Activated effector memory CD4-positive, alpha-beta T cell treated with Interleukin-2 at 50 U/mL for 16 hours (primary cell): ENCODE measurements at places on chromosomes 3 and 15.

DNA sequence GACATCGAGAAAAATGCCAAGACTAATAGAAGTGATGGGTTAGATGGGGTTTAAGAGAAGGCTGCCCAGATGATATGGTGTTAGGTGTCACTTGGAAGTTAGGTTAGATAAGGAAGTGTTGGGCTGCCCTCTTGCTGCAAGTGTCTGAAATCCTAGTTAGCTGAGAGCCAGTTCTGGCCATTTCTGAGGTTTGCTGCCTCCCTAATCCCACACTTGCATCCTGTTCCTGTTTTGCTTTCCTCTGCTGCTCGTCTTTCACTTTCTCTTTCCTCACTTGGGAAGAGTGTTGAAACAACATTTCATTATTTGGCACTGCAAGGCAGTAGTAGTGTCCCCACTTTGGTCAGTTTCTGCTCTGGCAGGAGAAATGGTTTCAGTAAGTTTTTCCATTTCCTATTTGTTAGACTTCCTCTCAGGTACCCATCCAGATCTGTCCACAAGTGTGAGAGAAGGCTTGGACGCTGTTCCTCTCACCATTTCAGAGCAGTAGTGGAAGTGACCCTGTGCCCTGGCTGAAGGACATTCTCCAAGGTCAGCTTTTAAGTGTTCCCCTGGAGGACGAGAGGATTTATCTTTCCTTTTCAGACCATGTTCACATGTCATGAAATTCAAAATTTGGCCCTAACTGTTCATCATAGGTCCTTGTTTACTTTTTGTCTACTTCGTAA is 93.3 kb downstream of the ADAMTSL3 start:
- no peak for DNase-seq

DNA sequence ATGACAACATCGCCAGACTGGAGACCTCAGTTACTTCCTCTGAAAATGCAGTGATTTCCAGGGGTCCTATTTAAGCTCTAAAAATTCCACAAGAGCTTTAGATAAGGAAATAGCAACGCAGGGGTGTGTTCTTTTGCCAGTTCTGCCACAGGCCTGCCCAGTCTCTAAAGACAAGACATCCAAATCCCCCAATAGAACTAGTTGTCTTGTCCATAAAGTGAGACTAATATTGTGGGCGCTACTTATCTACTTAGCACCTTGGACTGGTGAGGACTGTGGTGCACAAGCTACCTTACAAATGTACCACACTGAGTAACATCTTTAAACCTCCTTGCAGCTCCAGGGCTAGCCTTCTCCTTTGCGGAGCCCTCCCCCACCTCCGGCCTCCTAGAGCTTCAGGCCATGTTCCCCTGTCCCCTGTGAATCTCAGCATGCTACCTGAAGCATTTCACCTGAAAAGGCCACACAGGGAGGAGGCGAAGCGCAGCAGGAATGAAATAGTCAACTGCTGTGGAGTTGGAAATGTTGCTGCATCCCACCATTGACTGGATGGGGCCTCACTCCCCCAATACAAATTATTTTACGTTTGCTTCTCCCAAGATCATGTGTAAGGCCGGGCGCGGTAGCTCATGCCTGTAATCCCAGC is 9.6 kb upstream of the LRRC2 start:
- DNase-seq, result no peak

- no peak for DNase-seq
Measured at GRCh38 chr3:170809975-170810357, 60.0 kb downstream of the RPL22L1 start.

- DNase-seq, result no peak
Measured at GRCh38 chr3:39124876-39125840, 17.7 kb downstream of the TTC21A start.

DNA sequence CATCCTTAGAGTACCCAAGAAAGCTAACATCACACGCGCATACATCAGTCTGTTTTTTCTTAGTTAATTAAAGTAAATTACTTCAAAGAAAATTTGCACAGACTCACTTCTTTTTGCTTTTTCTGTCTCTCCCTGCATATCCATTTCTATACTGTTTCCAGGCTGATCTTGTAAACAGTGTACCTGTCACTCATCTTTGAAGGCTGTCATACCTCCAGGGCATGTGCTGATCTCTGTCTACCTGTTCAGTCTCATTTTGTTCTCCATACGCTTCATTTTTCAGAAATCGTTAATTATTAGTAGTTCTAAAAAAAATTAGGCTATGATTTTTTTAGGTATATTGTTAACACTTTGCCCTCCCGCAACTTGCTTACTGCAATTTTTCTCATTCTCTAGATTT is 313.9 kb upstream of the ROBO2 start:
- no peak for DNase-seq

DNA sequence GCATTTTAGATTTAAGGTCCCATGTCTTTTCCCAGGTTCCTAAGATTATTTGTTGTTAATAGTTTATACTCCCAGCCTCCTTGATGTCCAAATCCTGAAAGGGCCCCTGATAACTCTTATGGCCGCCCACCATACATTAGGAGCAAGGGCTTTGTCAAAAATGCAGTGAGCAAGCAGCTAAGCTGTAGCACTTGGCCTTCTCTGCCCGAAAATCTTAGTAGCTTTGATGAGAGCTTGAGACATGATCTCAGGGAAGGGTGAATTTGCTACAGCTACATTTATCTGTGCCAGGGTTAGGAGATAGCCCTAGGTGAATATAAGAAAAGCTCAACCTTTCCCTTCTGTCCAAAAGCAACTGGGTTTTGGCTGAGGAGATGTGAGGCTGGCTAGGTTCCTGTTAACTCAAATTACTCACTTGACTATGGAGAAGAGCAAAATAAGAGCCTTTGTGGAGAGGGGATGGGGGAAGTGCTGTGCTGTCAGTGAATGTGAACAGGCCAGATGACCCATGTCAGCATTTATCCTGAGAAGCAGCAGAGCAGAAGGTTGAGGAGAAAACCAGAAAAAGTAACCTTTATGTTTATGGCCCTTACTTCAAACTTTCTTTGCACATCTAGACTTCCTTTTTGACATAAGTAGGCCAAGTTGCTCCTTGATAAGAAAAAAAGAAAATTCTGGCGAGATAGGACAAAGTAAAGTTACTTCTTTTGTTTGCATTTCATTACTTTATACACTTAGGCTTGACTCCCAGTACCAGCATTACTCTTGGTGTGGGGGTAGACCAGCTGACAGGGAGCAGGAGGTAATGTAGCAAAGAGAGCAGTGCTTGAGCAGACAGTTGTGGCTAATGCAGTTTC is 21.1 kb downstream of the MAPK6 start:
- no peak for DNase-seq

GRCh38 chr3:128281056-128281455 is 127.8 kb downstream of the EEFSEC start:
- DNase-seq, result no peak

GRCh38 chr3:71972031-71972430 is 187.1 kb upstream of the PROK2 start:
- no peak for DNase-seq

- no peak for DNase-seq
Measured at GRCh38 chr3:187669675-187670504, at the start of gene SST. SST (minus strand) TSS chr3:187670394; CDS start chr3:187670291, 103 bp downstream.

DNA sequence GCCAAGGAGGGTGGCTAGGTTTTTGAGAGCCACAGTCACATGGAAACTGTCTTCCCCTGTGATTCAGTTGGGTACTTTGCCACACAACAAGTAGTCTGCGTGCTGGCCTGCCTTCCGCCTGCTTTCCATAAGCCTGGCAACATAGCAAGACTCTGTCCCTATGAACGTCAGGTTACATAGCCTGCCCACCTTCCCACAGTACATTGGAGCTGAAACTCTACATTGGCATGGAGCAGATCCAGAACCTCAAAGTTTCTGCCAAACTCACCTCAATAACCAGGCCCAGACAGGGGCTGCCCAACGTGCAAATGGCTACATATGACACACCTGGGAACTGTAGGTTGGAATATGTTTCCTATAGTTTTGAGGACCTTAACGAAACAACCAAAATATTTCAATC is 140.6 kb upstream of the PRICKLE2 start:
- DNase-seq, result no peak

DNA sequence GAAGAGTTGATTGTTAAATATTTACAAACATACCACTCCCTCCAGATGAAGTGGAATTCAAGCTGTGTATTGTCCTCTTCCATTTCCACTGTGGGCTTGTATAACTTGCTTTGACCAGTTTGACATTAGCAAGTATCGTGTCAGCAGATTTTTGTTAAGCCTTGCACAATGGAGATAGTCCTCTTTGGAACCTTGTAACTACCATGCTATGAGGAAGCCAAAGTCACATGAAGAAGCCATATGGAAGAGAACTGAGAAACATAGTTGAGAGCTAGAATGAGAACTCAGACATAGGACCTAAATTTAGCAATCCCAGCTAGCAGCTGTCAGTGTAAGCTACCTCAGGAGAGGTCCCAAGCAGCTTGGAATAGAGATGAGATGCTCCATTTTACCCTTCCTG is 889.2 kb downstream of the PDCD6IP start:
- DNase-seq, result no peak

DNA sequence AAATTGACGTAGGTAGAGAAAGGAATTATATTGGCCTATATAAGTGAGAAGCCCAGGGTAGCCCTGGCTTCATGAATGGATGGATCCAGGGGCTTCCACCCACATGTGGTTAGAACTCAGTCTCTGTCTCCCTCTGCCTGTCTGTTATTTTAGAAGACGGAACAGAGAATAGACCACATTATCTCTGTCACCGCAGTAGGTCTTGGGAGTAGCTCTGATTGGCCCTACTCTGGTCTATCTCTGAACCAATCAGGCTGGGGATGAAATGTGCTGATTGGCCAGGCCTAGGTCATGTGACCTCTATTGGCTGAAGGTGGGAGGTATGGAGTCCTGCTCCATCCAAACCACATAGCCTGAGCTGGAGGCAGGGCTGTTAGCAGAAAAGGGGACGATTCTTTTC is 143.0 kb upstream of the PRR23C start:
- no peak for DNase-seq

- no peak for DNase-seq
Measured at GRCh38 chr3:29285471-29286071, 4.7 kb downstream of the RBMS3 start.

DNA sequence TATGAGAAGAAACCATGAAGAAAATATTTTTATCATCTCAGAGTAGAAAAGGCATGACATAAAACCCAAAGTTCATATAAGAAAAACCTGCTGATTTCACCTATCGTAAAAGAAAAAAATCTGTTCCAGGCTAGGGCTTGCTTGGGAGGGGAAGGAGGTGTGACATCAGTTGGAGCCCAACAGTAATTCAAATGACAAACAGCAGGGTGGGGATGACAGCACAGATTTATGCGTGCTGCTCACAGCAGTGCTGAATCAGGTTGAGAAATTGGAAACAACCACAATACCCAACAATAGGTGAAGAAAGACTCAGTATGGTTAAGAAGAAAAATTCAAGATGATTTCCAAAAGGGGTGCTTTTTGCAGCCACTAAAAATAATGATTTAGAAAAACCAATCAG is 172.4 kb downstream of the PDE8A start:
- no peak for DNase-seq

- no peak for DNase-seq
Measured at GRCh38 chr3:165389653-165390052, 193.5 kb upstream of the SLITRK3 start.

- DNase-seq, result no peak
Measured at GRCh38 chr3:50584391-50584790, 15.1 kb downstream of the HEMK1 start.

GRCh38 chr3:82384181-82384580 is 622.7 kb upstream of the GBE1 start:
- DNase-seq, result no peak

DNA sequence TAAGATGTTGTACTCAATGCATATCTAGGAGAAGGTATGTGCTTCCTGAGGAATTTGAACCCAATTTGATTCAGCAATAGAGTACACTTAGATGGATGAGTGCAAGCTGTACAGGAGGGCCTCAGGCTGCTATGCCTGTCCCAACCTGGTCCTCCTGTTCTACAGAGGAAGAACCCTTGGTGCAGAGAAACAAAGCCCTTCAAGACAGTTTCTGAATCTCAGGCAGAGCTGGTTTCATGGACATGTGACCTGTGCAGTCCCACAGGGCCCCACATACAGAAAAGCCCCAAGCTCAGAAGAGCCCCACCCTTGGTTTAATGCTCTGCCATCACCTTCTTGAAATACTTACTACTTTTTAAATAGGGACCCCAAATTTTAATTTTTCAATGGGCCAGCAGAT is 15.3 kb downstream of the FOXP1 start:
- no peak for DNase-seq

- peak; percentile 34 for DNase-seq
Measured at GRCh38 chr3:172332256-172333041, 115.8 kb downstream of the GHSR start.

DNA sequence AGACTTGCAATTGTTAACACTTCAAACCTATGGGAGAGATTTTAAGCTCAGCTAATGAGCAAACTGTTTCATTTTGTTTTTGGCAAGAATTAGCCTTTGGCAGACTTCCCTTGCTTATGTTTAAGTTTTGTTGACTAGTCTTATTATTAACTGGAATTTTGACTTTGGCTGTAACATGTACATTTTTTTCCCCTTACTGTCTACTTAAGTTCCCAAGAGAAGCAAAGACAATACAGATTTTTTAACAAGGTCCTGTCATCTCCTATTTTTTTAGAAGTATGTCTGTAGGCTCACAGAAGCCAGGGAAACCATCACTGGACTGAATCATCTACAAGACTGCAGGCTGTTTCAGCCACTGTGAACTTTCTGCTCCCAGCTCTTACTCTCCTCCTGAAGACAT is 74.3 kb downstream of the DGKG start:
- no peak for DNase-seq

GRCh38 chr3:48022178-48022577 is 6.0 kb upstream of the MAP4 start:
- DNase-seq, result no peak

DNA sequence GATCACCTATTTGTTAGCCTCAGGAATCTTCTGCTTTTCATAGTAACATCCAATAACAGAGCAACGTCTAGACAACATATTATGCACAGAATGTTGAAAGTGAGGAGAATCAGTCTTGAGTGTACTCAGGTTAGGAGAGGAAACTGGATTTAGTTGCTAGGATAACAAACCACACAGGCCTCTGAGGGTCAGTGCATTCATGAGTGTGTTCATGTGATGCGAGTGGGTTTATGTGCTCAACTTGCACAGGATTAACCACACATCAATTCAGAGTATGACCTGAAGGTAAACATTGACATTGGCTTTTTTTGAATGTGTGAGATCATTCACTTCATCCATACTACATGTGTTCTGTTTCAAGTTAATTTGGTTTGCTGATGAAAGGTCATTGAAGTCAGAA is 287.6 kb downstream of the DIPK2A start:
- DNase-seq, result no peak

- no peak for DNase-seq
Measured at GRCh38 chr3:171094411-171094810, 67.9 kb upstream of the SLC2A2 start.

DNA sequence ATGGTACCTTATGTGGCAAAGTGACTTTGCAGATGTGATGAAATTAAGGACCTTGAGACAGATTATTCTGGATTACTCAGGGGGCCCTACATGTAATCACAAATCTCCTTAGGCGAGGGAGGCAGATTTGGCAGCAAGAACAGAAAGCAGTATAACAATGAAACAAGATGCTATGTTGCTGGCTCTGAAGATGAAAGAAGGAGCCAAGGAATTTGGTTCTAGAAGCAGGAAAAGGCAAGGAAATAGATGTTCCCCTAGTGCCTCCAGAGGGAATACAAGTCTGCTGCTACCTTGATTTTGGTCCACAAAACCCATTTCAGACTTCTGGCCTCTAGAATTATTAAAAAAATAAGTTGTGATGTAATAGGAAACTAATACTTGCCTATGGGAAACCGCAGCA is 64.5 kb downstream of the PIK3R4 start:
- DNase-seq, result no peak

GRCh38 chr15:98525661-98526001 is 122.7 kb upstream of the IGF1R start:
- DNase-seq, result no peak

- no peak for DNase-seq
Measured at GRCh38 chr15:89436560-89437311, 59.6 kb downstream of the RHCG start.
